Stimulated activated CD4-positive, alpha-beta T cell treated with anti-CD3 and anti-CD28 coated beads, Interleukin-15, amount 100 ng/mL, for 24 hours (primary cell): ENCODE measurements at places on chromosomes 6 and 20.

DNA sequence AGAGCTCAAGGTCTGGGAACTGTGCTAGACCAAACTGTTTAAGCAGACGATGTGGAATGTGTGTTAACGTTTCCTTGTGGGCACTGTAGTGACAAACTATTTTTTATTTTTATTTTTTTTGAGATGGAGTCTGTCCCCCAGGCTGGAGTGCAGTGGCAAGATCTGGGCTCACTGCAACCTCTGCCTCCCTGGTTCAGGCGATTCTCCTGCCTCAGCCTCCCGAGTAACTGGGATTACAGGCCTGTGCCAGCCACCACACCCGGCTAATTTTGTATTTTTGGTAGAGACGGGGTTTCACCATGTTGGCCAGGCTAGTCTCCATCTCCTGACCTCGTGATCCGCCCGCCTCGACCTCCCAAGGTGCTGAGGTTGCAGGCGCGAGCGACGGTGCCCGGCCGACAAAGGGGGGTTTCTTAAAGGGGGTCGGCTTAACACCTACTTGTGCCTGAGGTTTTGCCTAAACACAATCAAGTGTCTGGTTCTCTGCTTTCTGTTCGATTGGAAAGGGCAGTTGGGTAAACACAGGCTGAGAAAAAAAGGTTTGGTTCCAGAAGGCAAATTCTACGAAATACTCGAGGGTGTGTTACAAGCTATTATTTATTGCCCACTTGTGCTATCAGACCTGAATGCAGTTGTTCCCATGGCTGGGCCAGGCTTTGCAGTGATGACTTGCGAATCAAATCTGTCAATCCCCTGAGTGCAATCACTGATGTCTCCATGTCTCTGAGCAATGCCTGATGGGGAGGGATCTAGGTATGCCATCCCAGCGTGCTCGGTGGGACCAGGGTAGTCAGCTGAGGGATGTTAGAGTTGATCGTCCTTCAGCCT is 1.3 kb downstream of the NOP56 start:
- peak; percentile 25 for DNase-seq

DNA sequence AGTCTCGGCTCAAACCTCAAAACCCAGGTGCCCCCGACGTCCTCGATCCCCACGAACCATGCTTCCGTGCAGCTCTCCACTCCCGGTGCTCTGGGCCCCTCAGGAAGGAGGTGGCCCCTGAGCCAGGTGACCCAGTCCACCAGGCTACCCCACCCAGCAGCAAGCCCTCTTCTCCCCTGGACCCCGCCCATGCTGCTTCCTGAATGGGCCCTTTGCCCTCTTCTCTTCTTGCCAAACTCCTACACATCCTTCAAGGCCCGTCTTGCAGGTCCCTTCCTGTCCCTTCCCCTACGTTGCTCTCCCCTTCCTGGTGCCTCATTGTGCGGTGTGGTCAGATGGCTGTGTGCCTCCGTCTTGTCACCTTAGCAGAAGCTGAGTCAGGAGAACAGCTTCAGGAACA is 3.4 kb upstream of the GATA5 start:
- DNase-seq, result no peak

- peak; percentile 4 for DNase-seq
Measured at GRCh38 chr6:108176281-108177089, 10.7 kb downstream of the NR2E1 start.

GRCh38 chr6:18306977-18307376 is 42.6 kb upstream of the DEK start:
- no peak for DNase-seq

GRCh38 chr20:1707588-1708449 is 50.2 kb upstream of the SIRPG start:
- no peak for DNase-seq
